Spleen (tissue), 13 donors: ENCODE measurements at places on chromosomes 1 and 21. TPM values are rescaled to one million over a fixed set of nuclear protein-coding genes. Genes with fewer than 3 reads are reported as not detected.

The HSF2BP gene
- total RNA-seq: 1.6 TPM

DNA sequence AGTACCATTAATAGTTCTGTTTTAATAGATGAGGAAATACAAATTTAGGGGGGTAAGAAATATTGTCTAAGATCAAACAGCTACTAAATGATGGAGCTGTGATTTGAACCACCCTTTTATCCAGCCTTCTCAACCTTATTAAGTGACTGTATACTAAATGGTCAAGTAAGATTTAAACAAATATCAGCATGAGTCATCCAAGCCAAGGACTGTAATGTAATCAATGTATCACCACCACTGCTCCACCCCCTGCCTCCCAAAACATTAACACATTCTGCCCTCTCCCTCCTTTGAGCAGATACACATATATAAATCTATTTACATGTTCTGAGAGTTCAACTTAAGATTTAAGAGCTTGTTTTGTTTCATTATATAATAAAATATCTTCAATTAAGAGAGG, 58.9 kb downstream of the LRRC40 start:
- H3K4me1 ChIP-seq: no peaks in the 10 kb centered on the region
- H3K27me3 ChIP-seq: no peaks in the 10 kb centered on the region
- no peak overlapping the region for H3K27ac ChIP-seq
- no peak for DNase-seq
- no peaks in the 10 kb centered on the region for H3K36me3 ChIP-seq

The FNDC5 gene
- not detected for total RNA-seq

DNA sequence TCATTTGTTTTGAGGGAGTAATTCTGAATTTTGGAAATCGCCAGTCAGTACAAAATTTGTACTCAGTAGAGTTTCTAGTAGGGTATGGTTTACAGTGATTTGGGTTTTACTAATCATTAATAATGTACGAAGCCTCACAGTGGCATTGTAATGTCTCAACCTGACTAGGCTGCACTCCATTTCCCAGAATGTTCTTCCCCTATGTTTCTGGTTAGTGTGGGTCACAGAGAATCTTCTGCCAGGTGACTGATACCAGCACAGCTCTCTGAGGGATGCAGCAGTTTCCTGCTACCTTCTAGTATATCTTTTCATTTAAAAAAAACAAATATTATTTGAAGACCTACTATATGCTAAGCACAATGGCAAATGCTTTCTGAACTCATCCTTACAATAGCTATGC, 112.9 kb downstream of the PTPN14 start:
- H3K36me3 ChIP-seq: no peaks in the 10 kb centered on the region
- H3K4me3 ChIP-seq: no peak overlapping the region
- no peak overlapping the region for H3K27ac ChIP-seq
- DNase-seq: no peak

The MTF1 gene
- 49.8 TPM for total RNA-seq

GRCh38 chr1:206757524-206758266, 12.9 kb upstream of the IL19 start:
- H3K36me3 ChIP-seq: no peaks in the 10 kb centered on the region

DNA sequence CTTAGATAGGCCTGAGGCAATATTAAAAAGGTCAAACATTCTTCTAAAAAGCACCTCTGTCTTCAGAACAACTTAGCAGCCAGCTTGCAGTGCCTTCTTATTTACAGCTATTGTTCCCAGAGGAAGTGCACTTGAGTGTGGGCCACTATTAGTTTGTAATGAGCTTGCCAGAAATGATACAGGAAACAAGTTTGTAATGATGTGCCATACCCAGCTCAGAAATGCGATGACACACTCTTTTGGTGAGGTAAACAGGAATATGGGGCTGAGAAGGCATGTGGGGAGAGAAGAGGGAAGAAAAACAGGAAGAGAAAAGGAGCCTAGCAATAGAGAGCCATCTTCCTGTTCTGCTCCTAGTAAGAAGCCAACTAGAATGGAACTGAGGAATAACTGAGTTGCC, 295.4 kb downstream of the AGBL4 start:
- no peaks in the 10 kb centered on the region for H3K36me3 ChIP-seq
- H3K27ac ChIP-seq: no peak overlapping the region
- H3K4me1 ChIP-seq: no peaks in the 10 kb centered on the region
- DNase-seq: no peak
- H3K4me3 ChIP-seq: no peak overlapping the region
- no peaks in the 10 kb centered on the region for H3K27me3 ChIP-seq
